ENCODE measurements at places on chromosomes 1 and 21. TPM values are rescaled to one million over a fixed set of nuclear protein-coding genes. Genes with fewer than 3 reads are reported as not detected.

GRCh38 chr1:172895050-172895460 is 155.7 kb downstream of the TNFSF18 start:
- H3K27me3 ChIP-seq, result no peaks in the 10 kb centered on the region
- no peak for DNase-seq
- no peak overlapping the region for H3K27ac ChIP-seq
- H3K36me3 ChIP-seq, result no peaks in the 10 kb centered on the region
- no peak overlapping the region for H3K4me3 ChIP-seq

Gene FCRL5
- total RNA-seq, result 0.99 TPM

Gene PTGFR
- 0.09 TPM for total RNA-seq

GRCh38 chr1:28510273-28510969 is 4.6 kb downstream of the RCC1 start:
- peak overlapping the region; percentile 93 for H3K4me3 ChIP-seq
- peaks cover 65% of the 10 kb centered on the region for H3K36me3 ChIP-seq
- no peaks in the 10 kb centered on the region for H3K4me1 ChIP-seq
- peak overlapping the region; percentile 84 for H3K27ac ChIP-seq

DNA sequence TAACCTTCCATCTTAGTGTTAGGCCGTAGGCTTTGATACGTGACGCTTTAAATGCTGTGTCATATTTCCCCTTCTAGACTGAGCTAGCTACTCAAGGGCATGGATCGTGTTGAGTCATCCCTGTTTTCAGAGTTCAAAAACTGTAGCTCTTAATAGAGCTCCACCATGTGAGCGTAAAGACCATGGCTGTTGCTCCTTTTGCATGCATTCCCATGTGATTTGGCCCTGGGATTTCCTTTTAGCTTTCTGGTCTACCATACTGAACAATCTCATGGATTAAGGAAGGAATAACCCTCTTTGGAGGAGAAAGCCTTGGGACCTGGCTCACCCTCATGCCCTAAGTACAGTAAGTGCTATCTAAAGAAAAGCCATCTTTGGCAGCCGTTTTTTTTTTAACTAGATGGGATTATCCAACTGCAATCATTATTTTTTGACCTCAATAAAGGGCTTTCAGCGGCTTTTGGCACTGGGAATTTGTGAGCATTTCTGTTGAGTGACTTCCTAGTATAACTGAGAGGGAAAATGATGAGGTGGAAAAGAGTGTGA is 76.6 kb downstream of the PLPP3 start:
- no peak overlapping the region for H3K4me3 ChIP-seq
- no peaks in the 10 kb centered on the region for H3K27me3 ChIP-seq
- no peak overlapping the region for H3K27ac ChIP-seq
- peaks cover 49% of the 10 kb centered on the region for H3K36me3 ChIP-seq
- peaks cover 2% of the 10 kb centered on the region for H3K4me1 ChIP-seq

- no peaks in the 10 kb centered on the region for H3K27me3 ChIP-seq
- no peaks in the 10 kb centered on the region for H3K4me1 ChIP-seq
- no peak for DNase-seq
- no peak overlapping the region for H3K4me3 ChIP-seq
- H3K36me3 ChIP-seq, result no peaks in the 10 kb centered on the region
These were observed 29.6 kb upstream of the PLA2G4A start for GRCh38 chr1:186798960-186799688.

DNA sequence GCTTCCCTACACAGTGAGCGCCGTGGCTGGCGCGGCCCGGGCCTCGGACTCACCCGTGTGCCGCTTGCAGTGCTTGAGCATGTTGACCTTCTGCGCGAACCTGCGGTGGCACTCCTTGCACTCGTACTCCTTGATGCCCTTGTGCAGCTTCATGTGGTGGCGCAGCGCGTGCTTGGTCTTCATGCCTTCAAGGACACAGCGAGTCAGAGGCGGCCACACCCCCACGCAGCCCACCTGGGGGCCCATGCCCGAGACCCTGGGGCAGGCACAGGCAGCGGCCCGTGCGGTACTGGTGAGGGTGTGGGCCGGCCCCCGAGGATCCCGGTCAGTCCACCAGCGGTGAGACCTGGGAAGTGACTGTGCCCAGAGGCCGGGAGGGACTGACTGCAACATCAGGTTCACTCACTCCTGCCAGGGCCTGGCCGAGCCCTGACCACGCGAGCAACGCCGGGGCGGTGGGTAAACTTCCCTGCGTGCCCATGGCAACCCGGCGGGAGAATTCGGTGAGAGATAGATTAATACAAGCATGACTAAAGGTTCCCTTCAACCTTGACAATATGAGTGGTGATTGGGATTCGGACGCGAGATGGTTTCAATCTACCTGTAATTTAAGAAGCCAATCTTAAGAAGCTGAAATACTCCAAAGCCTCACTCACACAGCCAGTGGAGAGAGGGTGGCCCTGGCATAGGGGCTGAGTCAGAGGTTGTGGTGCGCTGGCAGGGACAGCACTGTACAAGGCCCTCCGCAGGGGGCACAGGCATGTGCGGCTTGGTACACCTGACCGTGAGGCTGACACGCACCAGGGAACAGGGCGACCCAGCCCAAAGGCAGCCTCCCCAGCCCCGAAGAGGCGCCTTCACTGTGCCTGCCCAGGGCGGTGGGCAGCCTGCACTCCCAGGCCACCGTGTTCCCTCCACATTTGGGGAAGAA is 49.1 kb upstream of the RIPK4 start:
- no peak for DNase-seq
- no peaks in the 10 kb centered on the region for H3K4me1 ChIP-seq
- H3K4me3 ChIP-seq, result no peak overlapping the region
- H3K27me3 ChIP-seq, result no peaks in the 10 kb centered on the region
- peaks cover 11% of the 10 kb centered on the region for H3K36me3 ChIP-seq
- no peak overlapping the region for H3K27ac ChIP-seq

Gene DONSON
- total RNA-seq, result 18.6 TPM

DNA sequence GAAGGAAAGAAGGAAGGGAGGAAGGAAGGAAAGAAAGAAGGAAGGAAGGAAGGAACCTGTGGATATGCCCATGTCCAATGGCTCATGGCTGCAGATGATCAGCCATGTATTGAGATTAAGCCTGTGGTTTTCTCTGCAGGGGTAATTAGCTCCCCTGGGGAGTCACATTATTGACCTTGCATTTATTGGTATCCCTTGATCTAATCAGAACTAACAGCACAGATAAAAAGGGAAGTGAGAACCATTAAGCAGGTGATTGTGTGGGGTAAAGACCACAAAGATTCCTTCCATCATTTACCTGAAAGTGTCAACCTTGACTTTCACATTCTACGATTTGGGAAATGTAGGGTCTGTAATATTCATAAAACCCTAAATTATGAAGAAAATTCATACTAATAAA is 390.7 kb downstream of the BRINP2 start:
- H3K4me1 ChIP-seq, result no peaks in the 10 kb centered on the region
- no peak overlapping the region for H3K4me3 ChIP-seq
- peak; percentile 46 for DNase-seq
- peaks cover 70% of the 10 kb centered on the region for H3K27me3 ChIP-seq

- H3K27me3 ChIP-seq, result no peaks in the 10 kb centered on the region
- no peak overlapping the region for H3K27ac ChIP-seq
- no peaks in the 10 kb centered on the region for H3K4me1 ChIP-seq
- H3K36me3 ChIP-seq, result no peaks in the 10 kb centered on the region
- no peak for DNase-seq
These were observed 151.3 kb upstream of the COL6A1 start for GRCh38 chr21:45830221-45830640.

Gene MAB21L3
- total RNA-seq, result 0.09 TPM

GRCh38 chr1:70168283-70168682 is 37.1 kb downstream of the LRRC40 start:
- no peak overlapping the region for H3K27ac ChIP-seq
- no peak overlapping the region for H3K4me3 ChIP-seq
- H3K36me3 ChIP-seq, result peaks cover 8% of the 10 kb centered on the region
- peaks cover 8% of the 10 kb centered on the region for H3K4me1 ChIP-seq
- no peaks in the 10 kb centered on the region for H3K27me3 ChIP-seq
- no peak for DNase-seq

Gene CCDC28B
- 12.6 TPM for total RNA-seq

Gene DNAJC28
- 5.8 TPM for total RNA-seq

- H3K4me3 ChIP-seq, result no peak overlapping the region
- no peak for DNase-seq
- no peak overlapping the region for H3K27ac ChIP-seq
- H3K27me3 ChIP-seq, result no peaks in the 10 kb centered on the region
These were observed 4.5 kb downstream of the SYDE2 start for GRCh38 chr1:85196358-85196757.

Gene JAM2
- 0.48 TPM for total RNA-seq

GRCh38 chr1:161887730-161888287 is 121.7 kb downstream of the ATF6 start:
- no peaks in the 10 kb centered on the region for H3K27me3 ChIP-seq
- H3K4me1 ChIP-seq, result no peaks in the 10 kb centered on the region
- H3K27ac ChIP-seq, result no peak overlapping the region
- DNase-seq, result no peak
- no peak overlapping the region for H3K4me3 ChIP-seq
- no peaks in the 10 kb centered on the region for H3K36me3 ChIP-seq

GRCh38 chr1:92484472-92485380 is 2.0 kb downstream of the GFI1 start:
- peak; percentile 86 for DNase-seq
- no peaks in the 10 kb centered on the region for H3K36me3 ChIP-seq
- no peak overlapping the region for H3K27ac ChIP-seq
- peaks cover 19% of the 10 kb centered on the region for H3K4me1 ChIP-seq
